Naive thymus-derived CD8-positive, alpha-beta T cell (primary cell): ENCODE measurements at places on chromosomes 4 and X. TPM values are rescaled to one million over a fixed set of nuclear protein-coding genes. Genes with fewer than 3 reads are reported as not detected.

DNA sequence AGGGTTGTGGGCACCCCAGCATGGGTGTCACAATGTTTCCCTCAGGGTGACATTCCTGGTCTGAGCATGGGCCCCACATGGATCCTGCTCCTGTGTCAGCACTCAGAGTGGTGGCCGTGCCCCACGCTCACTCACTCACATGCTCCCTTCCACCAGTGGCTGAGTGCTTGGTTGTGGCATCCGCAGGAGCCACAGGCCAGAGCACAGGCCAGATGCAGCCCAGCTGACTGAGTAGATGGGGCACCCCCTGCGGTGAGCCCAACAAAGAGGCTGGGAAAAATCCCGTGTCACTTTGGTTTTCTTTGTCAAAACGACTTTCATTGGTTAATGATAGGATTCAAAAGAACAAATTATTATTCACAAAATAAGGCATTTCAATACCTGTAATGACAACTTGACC is 204.6 kb upstream of the ANXA10 start:
- H3K36me3 ChIP-seq = no peaks in the 10 kb centered on the region
- no peak for DNase-seq
- peaks cover 1% of the 10 kb centered on the region for H3K27me3 ChIP-seq
- no peak overlapping the region for H3K27ac ChIP-seq
- H3K4me3 ChIP-seq = no peak overlapping the region

GRCh38 chr4:64713256-64713840 is 304.1 kb upstream of the TECRL start:
- DNase-seq = no peak
- no peaks in the 10 kb centered on the region for H3K4me1 ChIP-seq
- no peaks in the 10 kb centered on the region for H3K27me3 ChIP-seq
- H3K36me3 ChIP-seq = no peaks in the 10 kb centered on the region
- H3K27ac ChIP-seq = no peak overlapping the region
- H3K4me3 ChIP-seq = no peak overlapping the region

STOX2 gene
- total RNA-seq = not detected

DNA sequence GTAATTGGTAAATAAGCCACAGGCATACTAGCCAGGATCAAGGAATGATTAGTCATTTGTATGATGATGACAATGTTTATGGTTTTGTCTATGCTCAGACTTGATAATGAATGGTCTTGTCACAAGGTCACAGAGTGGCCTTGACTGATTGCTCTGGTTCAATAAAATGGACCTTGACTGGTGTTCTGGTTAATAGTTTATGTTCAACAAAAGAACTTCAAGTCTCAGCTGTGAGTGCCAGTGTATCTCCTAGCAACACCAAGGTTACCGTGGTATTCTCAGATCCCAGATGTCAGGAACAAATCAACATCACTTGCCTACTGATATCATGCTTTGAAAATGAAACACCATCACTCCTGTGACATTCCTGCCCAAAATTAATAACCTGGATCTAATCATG is 16.3 kb upstream of the LRAT start:
- H3K36me3 ChIP-seq = no peaks in the 10 kb centered on the region
- H3K27me3 ChIP-seq = no peaks in the 10 kb centered on the region
- H3K27ac ChIP-seq = no peak overlapping the region
- DNase-seq = no peak

CCDC158 gene
- not detected for total RNA-seq

DNA sequence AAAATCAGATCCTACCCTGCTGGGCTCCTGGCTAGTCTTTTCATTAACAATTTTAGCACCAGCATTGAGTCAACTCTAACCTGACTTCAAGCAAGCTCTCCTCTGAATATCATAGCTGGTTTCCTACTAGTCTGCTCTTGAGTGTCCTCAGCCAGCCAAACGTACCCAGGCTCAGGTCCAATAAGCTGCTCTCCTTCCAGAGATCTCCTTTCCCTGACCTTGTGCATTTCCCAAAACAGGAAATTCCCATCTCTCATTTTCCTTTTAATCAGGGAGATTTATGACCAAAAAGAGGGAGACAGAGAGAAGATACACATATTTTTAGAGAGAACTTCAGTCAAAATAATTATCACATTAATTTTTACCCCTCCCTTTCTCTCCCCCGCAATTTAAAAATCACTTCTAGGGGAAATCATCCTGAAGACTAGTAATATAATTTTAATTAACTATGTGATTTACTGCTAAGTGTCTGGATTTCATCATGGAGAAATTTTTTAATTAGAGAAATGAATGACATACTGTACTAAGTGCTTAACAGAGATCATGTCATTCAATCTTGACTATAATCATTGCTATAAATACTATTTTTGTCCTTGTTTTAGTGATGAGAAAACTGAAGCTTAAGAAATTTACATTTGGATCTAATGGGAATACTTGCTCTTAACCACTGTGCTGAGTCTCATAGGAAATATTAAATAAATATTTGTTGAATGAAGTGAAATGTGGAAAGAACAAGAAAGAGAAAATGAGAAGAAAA is 421.7 kb upstream of the INTU start:
- no peaks in the 10 kb centered on the region for H3K4me1 ChIP-seq
- no peaks in the 10 kb centered on the region for H3K27me3 ChIP-seq
- no peak for DNase-seq
- no peak overlapping the region for H3K27ac ChIP-seq

STS gene
- 0.52 TPM for total RNA-seq

GRCh38 chr4:79842162-79842561 is 230.9 kb downstream of the ANTXR2 start:
- no peaks in the 10 kb centered on the region for H3K4me1 ChIP-seq
- H3K27me3 ChIP-seq = no peaks in the 10 kb centered on the region
- DNase-seq = no peak
- no peak overlapping the region for H3K27ac ChIP-seq

DNA sequence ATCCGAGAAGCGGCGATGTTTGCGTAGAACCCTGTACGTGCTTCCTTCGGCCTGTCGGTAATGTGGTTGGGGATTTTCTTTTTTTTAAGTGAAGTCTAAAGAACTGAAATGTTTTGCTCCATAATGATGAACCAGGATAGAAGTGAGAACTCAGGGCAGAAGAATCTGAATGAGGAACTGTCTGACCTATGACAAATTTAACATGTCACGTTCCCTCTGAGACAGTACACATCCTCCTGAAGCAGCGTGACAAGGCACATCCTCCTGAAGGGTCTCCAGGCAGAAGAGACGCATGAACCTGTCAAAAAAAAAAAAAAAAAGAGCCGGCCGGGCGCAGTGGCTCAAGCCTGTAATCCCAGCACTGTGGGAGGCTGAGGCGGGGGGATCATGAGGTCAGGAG is 6.2 kb downstream of the CSF2RA start:
- no peaks in the 10 kb centered on the region for H3K36me3 ChIP-seq
- H3K27me3 ChIP-seq = no peaks in the 10 kb centered on the region

GRCh38 chr4:89834486-89835209 is 2.3 kb downstream of the SNCA start:
- DNase-seq = no peak
- peaks cover 1% of the 10 kb centered on the region for H3K36me3 ChIP-seq
- no peak overlapping the region for H3K4me3 ChIP-seq
- peaks cover 29% of the 10 kb centered on the region for H3K4me1 ChIP-seq
- no peak overlapping the region for H3K27ac ChIP-seq
- peaks cover 59% of the 10 kb centered on the region for H3K27me3 ChIP-seq

DNA sequence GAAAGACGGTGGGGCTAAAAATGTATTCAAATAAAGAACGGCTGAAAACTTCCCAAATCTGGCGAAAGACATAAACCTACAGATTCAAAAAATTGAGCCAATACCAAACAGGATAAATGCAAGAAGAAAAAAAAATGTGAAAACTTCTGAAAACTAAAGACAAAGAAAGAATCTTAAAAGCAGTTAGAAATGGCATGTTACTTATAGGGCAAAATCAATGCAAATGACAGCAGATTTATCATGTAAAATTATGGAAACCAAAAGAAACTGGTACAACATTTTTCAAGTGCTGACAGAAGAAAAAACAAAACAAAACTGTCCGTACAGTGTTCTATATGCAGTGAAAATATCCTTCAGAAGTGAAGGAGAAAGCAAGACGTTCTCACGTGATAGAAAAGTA is 239.0 kb downstream of the PDGFC start:
- H3K27ac ChIP-seq = no peak overlapping the region
- H3K4me3 ChIP-seq = no peak overlapping the region
- no peaks in the 10 kb centered on the region for H3K27me3 ChIP-seq
- DNase-seq = no peak
- no peaks in the 10 kb centered on the region for H3K4me1 ChIP-seq
- no peaks in the 10 kb centered on the region for H3K36me3 ChIP-seq

UGT2B15 gene
- not detected for total RNA-seq

DNA sequence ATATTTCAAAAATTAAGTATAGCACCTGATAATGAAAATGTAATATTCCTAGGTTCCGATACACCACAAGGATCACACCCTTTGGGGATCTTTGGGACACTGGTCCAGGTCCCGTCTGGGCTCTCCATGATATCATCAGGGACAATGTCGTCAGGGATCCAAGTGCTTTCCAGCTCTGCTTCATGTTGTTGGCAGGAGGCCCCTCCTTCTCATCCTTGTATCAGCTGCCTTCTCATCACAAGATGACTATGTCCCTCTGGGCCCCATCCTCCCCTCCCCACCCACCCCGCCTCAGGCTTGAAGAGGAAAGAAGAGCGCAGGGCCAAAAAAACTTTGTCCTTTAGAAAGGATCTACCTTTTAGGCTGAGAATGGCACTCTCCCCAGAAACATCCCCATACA is 128.3 kb upstream of the KLF3 start:
- H3K4me1 ChIP-seq = peaks cover 9% of the 10 kb centered on the region
- no peak overlapping the region for H3K27ac ChIP-seq

DNA sequence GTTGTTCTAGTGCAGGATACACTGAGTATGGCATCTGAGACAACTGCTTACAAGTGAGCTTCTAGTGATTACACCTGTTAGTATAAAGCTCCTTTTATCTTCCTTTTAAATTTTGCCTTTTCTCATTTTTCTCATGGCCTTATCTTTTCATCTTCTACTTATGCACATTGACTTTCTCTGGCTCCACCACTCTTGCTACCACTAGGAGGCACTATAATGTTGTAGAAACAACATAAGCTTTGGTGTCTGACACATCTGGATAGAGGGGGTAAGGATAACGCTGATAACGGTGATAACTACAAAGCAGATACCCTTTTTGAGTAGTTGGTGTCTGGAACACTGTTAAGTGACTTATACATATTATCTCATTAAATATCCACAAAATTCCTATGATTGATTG is 187.4 kb upstream of the TEX13C start:
- DNase-seq = peak; percentile 1
- H3K27me3 ChIP-seq = no peaks in the 10 kb centered on the region
- H3K4me3 ChIP-seq = no peak overlapping the region
- H3K36me3 ChIP-seq = no peaks in the 10 kb centered on the region

GRCh38 chrX:118216087-118216486 is 99.5 kb upstream of the KLHL13 start:
- H3K27me3 ChIP-seq = no peaks in the 10 kb centered on the region
- no peaks in the 10 kb centered on the region for H3K36me3 ChIP-seq
- peaks cover 8% of the 10 kb centered on the region for H3K4me1 ChIP-seq

IL2 gene
- total RNA-seq = not detected

DNA sequence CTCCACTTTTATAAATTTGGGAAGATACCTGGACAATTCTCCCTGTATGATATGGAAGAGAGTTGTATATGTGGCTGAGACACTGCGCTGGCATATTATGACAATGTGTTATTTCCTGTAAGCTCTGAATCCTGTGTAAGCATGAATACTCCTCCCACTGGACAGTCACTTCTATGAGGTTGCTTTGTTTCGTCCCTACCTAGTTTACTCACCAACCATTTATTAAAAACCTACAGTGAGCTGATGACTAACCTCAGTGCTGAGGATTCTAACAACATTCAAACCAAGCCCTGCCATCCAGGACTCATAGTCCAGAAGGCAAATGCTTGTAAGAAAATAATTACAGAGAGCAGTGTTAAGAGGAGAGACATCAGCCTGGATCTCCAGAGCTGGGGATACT is 1632.9 kb upstream of the TENM3 start:
- no peaks in the 10 kb centered on the region for H3K36me3 ChIP-seq
- H3K27me3 ChIP-seq = no peaks in the 10 kb centered on the region
- no peak for DNase-seq
- H3K27ac ChIP-seq = no peak overlapping the region
- H3K4me3 ChIP-seq = no peak overlapping the region
- no peaks in the 10 kb centered on the region for H3K4me1 ChIP-seq

DNA sequence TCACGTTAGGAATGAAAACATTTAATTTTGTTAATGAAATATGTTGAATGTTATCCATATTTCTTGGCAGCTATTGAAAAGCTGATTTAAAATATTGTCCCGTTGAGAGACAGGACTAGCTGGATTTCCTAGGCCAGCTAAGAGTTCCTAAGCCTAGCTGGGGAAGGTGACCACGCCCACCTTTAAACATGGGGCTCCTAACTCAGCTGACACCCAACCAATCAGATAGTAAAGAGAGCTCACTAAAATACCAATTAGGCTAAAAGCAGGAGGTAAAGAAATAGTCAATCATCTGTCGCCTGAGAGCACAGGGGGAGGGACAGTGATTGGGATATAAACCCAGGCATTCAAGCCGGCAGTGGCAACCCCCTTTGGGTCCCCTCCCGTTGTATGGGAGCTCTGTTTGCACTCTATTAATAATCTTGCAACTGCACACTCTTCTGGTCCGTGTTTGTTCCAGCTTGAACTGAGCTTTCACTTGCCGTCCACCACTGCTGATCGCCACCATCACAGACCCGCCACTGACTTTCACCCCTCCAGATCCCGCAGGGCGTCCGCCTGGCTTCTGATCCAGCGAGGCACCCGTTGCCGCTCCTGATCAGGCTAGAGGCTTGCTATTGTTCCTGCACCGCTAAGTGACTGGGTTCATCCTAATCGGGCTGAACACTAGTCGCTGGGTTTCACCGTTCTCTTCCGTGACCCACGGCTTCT is 308.9 kb downstream of the GLUD2 start:
- no peak overlapping the region for H3K27ac ChIP-seq
- DNase-seq = no peak
- H3K4me1 ChIP-seq = no peaks in the 10 kb centered on the region
- H3K27me3 ChIP-seq = no peaks in the 10 kb centered on the region
- no peaks in the 10 kb centered on the region for H3K36me3 ChIP-seq
- no peak overlapping the region for H3K4me3 ChIP-seq

DNA sequence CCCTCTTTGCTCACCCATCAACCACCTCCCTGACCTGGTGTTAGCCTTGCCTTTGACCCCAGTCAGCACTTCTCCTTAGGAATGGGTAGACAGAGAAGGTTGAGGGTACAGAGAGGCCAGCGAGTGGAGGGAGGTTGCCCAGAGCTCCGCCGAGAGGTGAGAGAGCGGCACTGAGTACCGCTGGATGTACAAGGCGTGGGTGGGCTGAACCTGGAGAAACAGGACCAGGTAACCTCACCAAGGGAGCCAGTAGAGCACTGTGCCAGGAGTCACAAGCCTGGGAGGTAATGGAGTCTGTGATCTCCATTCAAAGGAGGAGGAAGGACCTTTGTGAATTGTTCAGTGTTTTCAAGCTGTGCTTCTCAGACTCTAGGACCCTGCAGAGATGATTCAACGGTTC is 256.2 kb downstream of the EVC2 start:
- H3K4me1 ChIP-seq = no peaks in the 10 kb centered on the region
- no peak overlapping the region for H3K27ac ChIP-seq
- no peaks in the 10 kb centered on the region for H3K36me3 ChIP-seq
- DNase-seq = no peak
- H3K27me3 ChIP-seq = no peaks in the 10 kb centered on the region

GRCh38 chr4:181661090-181661489 is 582.1 kb upstream of the TENM3 start:
- H3K27me3 ChIP-seq = no peaks in the 10 kb centered on the region
- H3K4me3 ChIP-seq = no peak overlapping the region
- no peak for DNase-seq
- no peaks in the 10 kb centered on the region for H3K36me3 ChIP-seq
